ENCODE measurements at places on chromosomes 12 and 14.

DNA sequence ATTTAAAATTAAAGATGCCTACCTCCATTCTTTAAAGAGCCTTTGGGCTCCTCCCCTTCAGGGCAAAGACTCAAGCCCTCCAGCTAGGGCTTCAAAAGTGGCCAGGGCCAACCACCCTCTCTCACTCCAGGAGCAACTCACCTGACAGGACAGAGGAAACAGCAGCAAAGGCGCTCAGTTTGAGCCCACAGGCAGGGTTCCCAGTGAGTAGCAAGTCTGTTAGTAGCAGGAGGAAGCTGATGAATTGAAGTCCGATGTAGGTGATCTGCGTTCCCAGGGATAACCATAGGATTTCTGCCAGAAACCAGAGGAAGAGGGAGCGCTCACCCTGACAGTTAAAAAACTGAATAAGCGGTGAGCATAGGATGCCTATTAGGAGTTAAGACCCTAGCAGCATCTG, 15.7 kb downstream of the GSG1 start:
- DNase-seq: no peak

GRCh38 chr12:100447381-100447780, 26.3 kb upstream of the NR1H4 start:
- peak; percentile 25 for DNase-seq

DNA sequence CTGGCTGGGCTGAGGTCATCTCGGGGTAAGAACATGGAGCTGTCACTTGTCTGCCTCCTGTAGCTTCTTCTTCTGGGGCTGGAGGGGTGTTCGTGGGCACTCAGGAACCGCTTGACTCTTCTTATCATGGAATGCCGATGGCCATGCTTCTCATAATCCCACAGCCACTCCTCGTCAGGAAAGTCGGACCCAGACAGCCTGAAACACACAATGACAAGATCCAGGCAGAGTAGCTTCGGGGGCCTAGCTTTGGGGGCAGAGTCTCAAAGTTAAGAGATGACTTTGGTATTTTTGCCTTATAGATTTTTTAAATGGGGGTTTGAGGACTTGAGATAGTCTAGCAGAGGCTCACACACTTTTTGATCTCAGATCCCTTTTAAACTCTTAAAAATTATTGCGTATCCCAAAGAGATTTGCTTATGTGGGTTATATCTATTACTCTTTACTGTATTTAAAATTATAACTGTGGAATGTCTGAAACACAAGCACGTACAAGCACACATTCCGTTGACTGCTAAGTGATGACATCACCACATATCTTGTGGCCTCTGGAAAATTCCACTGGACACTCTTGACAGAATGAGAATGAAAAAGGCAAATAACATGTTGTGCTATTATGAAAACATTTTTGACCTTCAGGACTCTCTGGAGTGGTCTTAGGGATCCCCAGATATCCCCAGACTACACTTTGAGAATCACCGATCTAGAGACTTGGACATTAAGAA, 43.3 kb downstream of the BEST3 start:
- DNase-seq: no peak

DNA sequence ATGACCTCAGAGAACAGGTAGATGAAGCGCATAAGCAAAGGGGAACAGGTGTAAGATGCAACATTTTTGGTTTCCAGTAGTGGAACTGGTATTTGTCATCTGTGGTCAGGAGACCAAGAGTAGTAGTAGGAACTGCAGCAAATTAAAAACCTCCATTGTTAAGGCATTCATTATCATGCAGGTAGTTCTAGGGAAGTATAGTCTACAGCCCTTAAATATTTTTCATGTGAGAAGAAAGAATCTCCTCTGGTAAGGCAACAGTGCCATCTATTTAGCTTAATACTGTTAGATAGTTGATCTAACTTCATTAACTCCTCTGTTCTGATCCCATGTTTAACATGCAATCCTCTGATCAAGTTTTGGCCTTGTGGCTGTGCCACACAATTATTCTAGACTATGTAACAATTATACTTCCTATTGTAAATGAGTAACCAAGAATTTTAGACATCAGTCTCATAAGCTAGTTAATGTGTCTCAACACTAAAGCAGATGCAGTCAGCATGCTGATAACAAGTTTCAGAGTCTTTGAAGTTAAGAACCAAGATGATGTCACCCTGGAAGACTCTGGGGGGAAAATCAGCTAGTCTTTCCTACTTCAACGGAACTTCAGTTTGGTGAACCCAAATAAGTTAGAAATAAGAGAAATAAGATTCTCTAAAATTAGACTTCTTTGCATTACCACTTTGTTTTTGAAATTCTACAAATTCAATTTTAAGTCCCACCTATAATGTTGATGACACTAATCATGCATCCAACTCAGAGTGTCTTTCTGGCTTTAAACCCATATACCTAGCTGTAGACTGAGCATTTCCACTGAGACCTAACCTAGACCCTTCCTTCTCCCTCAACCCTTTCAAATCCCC, 70.9 kb downstream of the STXBP6 start:
- no peak for DNase-seq

DNA sequence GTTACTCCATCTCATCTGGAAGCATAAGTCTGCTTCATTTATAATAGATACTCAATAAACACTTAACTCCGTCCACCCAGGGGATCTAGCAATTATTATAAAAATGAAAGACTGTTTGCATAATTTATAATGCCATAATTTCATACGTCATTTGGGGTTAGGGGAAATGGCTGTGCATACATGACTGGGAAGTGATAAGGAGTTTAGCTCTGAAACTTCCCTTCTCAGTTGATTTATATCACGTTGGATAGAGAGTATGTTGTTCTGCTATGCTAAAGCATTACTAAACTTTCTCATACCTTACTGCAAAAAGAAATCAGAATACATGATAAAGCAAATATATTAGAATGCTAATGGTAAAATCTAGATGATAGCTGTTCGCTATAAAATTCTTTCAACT, 90.4 kb upstream of the DYNC1H1 start:
- DNase-seq: peak; percentile 13

GRCh38 chr14:100304825-100305323, 1.4 kb downstream of the SLC25A29 start:
- DNase-seq: no peak

GRCh38 chr12:65747338-65747737, 76.9 kb upstream of the HMGA2 start:
- DNase-seq: no peak

- no peak for DNase-seq
Observed at GRCh38 chr12:58930770-58931324, 10.5 kb upstream of the LRIG3 start.

DNA sequence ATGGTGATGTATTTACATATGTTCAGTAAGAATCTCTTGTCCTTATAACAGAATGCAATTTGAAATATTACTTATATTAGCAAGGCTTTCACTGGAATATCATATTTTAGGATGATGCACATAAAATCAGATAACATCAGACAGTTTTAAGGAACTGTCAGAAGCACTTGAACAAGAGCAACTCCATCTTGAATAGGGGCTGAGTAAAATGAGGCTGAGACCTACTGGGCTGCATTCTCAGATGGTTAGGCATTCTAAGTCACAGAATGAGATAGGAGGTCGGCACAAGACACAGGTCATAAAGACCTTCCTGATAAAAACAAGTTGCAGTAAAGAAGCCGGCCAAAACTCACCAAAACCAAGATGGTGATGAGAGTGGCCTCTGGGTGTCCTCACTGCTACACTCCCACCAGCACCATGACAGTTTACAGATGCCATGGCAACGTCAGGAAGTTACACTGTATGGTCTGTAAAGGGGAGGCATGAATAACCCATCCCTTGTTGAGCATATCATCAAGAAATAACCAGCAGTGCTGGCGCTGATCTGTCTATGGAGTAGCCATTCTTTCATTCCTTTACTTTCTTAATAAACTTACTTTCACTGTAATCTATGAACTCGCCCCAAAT, 27.6 kb upstream of the ETV6 start:
- peak; percentile 53 for DNase-seq

GRCh38 chr14:99677231-99678140, 6.6 kb upstream of the CYP46A1 start:
- DNase-seq: no peak

GRCh38 chr12:2498964-2499500, 295.7 kb upstream of the FKBP4 start:
- DNase-seq: no peak

GRCh38 chr12:12979126-12979525, 20.9 kb downstream of the HEBP1 start:
- no peak for DNase-seq

DNA sequence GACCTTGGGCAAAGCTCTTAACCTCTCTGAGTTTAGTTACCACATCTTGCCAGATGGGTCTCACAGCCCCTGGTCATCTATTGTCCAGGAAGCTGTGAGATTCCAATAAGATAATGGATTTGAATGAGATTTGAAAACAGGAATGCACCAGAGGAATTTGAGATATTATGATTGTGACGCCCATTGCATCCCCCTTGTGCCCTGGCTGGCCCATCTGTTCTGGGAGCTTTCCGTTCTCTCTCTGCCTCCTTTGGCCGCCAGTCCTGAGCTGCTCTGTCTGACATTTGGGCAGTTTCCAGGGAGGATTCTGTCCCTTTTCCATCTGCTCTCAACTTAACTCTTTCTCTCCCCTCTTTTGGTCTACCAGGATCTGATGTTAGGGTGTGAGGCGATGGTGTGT, 24.6 kb downstream of the SRRM4 start:
- DNase-seq: no peak

DNA sequence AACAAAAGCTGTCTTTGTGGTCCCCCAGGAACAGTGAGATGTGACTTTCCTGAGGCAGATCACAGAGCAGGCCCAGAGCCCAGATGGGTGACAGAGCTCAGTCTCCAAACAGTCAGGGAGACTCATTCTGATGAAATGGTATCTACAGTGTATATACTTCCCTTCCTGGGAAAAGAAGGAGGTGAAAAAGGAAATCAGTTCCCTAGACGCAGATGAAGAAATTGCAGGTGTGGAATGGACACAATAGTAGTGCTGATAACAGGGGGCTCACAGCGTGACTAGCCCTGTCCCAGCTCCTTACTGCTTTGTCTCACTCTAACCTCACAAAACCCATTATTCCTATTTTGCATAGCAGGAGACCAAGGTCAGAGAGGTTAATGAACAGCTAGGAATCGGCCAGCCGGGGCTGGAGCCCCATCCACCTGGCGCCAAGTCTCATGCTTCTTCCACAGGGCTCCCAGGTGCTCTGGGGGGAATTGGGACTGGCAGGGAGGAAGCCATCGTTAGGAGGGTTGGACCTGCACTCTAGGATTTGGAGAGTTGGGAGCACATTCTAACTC, 11.9 kb downstream of the KCNH3 start:
- no peak for DNase-seq

GRCh38 chr14:94447206-94447605, 5.4 kb downstream of the SERPINA11 start:
- no peak for DNase-seq

GRCh38 chr12:118059341-118060191, 1.4 kb downstream of the WSB2 start:
- no peak for DNase-seq

DNA sequence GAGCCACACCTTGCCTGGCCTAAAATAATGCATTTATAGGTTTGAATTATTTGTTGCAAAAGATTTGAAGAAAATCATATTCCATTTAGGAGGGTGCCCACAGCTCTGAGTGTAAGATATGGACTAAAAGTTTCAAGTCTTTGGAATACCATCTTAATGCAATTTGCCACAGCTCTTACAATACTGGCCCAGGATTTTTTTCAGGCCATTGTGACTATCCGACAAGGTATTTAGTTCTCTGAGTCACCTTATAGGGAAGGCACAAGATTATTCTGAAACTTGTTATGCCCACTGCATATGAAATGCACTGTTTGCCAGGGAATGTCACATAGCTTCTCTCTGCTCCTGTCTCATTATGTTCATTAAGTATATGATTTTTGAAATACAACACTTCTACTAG, 29.6 kb upstream of the SLC6A13 start:
- DNase-seq: no peak

- peak; percentile 15 for DNase-seq
Observed at GRCh38 chr14:100054316-100055075, 10.7 kb upstream of the EVL start.

- peak; percentile 87 for DNase-seq
Observed at GRCh38 chr14:75515629-75515996, 6.7 kb upstream of the BATF start.

- DNase-seq: peak; percentile 46
Observed at GRCh38 chr12:26576266-26576665, 256.7 kb downstream of the ITPR2 start.

- no peak for DNase-seq
Observed at GRCh38 chr12:42394429-42394828, 68.5 kb downstream of the PPHLN1 start.

- no peak for DNase-seq
Observed at GRCh38 chr14:105702275-105702817, 176.0 kb downstream of the TMEM121 start.

GRCh38 chr14:78469947-78470346, 299.8 kb downstream of the NRXN3 start:
- DNase-seq: no peak

GRCh38 chr12:81819991-81820633, 61.0 kb upstream of the PPFIA2 start:
- peak; percentile 8 for DNase-seq

GRCh38 chr12:42426746-42427145, 100.8 kb downstream of the PPHLN1 start:
- DNase-seq: no peak

GRCh38 chr14:70954068-70954467, 46.8 kb downstream of the PCNX1 start:
- no peak for DNase-seq

Measured in MV-4-11 (cell line).